ENCODE measurements at places on chromosomes 16 and 17.
A peak's percentile ranks its signal among the peaks of the same experiment; 100 is the strongest.

- no peak for DNase-seq
Observed at GRCh38 chr17:34892461-34893249, 68.6 kb downstream of the CCT6B start.

GRCh38 chr17:36884495-36885152, 52.7 kb upstream of the LHX1 start:
- DNase-seq: no peak

GRCh38 chr16:86353148-86353547, 157.2 kb upstream of the FOXF1 start:
- DNase-seq: no peak

DNA sequence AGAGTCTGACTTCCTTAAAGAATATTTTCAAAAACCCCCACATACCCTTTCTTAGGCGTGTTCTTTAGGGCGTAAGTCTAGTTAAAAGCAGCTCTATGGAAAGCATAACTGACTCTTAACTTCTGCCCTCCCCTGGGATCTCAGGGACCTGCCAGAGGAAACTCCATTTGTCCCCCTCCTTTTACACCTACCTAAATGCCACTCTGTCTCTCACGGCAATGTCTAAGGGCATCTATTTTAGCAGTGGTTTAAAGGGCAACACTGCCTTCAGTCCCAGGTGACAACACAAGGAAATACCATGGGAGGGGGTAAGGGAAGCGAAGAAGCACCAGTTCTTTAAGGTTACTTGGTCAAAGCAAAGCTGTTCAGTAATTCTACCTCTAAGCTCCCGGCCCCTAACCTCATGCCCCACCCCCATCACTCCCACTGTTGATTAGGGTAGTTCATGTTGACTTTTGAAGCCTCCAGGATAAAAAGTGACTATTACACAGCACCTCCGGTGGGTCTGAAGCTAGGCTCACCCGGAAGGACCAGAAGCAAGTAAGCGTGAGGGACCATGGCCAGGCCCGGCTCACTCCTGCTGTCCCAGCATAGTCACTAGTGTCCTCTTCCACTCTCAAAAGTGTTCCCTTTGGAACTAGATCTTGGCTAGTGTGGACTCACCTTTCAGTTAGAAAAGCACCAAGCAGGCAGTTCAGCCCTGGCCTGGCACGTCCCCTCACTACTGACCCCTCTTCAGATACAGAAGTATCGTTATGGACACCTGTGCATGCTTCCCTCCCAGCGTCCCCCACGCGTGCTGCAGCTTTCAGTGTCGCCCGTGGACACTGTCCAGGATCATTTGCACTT, 47.1 kb downstream of the CYTH1 start:
- DNase-seq: no peak

DNA sequence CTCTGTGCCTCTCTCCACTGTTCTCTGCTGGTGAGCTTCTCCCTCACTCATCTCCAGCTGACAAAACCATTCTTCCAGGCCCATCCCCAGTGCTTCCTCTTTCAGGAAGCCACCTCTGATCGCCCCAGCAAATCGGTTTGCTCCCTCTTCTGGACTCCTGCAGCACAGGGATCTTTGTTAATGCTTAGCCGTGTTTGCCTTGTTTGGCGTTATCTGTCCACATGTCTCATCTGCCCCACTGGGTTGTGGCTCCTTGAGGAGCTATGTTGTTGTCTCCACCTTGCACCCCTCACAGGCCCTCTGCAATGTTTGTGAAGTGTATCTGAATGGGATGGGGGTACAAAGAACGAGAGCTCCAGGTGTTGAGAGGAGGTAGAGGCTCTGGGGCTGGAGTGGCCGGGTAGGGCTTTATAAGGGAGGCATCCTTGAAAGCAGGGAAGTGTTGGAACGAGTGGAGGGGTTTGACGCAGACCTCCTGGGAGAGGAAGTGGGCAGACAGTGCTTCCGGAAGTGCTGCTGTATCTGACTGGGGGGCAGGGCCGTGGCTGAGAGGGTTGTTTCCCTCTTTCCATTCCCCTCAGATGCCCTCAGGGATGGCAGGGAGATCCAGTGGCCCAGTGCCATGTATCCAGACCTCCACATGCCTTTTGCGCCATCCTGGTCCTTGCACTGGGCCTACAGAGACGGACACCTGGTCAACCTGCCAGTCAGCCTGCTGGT, 27.8 kb downstream of the CASKIN2 start:
- DNase-seq: no peak

DNA sequence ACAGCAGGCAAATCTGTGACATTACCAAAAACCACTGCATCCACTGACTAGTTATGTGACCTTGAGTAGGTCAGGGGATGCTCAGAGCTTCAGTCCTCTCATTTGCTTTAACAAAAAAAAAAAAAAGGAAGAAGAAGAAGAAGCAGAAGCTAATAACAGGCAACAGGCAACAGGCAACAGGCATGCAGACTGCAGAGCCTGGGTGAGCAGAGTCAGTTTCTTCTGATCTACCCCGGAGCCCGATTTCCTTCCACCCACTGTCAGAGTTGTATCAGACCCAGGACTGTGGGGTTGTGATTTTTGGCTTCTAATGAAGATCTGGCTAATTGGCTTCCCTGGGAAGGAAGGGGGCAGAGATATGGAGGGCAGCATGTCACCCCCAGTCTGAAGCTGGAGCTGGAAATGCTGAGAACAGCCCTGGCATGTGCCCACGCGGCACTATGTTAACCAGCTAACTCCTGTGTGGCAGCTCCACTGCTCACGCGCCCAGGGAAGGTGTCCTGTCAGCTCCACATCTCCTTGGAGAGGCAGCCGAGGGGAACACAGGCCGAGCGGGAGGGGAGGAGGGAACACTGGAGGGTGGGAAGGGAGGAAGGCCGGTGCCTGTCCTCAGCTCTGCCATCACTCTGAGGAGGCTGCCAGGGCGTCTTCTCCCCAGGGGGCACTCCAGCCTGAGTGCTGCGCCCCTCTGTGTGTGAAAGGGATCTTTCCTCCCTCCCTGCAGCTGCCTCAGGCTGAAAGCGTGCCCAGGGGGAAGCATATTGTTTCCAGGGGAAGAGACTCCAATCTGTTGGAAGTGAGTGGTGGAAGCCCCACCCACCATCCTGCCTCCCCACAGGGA, 17.6 kb downstream of the SRCIN1 start:
- no peak for DNase-seq

GRCh38 chr16:53537626-53538025, 34.6 kb upstream of the AKTIP start:
- DNase-seq: no peak

- no peak for DNase-seq
Observed at GRCh38 chr17:80605326-80606066, 60.9 kb downstream of the RPTOR start.

- DNase-seq: no peak
Observed at GRCh38 chr17:41835214-41835799, 725 bp downstream of the NT5C3B start.

DNA sequence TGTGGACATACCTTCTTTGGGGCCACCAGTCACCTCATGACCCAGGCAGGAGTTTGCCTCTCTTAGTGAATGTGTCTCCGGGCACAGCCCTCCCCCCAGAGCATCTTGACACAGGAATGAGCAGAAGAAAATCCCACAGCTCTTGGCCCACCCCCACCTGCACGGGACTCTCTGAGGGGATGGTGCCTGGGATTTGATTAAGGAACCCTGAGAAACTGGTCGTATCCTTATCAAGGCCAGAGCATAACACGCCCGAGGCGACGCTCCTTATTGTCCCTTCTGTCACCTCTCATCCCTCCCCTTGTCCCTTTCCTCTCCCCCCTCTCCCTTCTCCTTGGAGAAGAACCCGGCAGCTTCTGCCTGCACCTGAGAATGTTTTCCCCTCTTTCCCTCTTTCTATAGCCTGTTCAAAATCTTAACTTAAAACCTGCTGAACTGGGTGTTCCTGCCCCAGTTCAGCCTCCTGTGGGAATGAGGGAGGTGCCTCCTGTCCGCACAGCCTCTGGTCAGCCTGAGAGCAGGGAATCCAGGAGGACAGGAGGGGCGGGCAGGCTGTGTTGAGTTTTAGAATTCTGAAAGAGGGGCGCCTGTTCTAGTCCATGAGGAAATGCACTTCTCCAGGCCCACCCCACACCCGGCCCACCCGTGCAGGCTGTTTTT, 140.7 kb upstream of the PLCG2 start:
- no peak for DNase-seq

- DNase-seq: peak; percentile 16
Observed at GRCh38 chr17:59963738-59964481, 630 bp downstream of the RNFT1 start.

DNA sequence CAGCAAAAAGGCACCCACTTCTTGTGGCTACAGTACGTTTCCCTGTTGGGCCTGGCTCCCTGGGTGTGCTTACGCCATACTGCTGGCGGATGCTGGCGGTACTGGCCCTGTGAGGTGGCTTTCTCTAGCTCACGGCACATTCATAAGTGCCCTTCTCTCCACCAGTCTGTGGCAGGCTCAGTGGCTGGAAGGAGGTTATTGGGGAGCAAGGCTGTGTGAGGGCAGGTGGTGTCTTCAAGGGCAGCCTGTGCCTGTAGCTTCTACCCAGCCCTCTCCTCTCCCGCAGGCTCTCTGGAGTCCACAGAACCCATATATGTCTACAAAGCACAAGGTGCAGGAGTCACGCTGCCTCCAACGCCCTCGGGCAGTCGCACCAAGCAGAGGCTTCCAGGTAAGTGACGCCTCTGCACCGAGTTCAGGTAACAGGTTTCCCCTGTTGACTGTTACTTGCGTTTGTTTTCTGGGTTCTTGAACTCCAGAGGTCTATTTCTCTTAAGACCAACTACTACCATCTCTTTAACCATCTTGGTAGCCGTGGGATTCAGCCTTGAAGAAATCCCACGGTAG, 20.6 kb downstream of the NTAN1 start:
- no peak for DNase-seq

DNA sequence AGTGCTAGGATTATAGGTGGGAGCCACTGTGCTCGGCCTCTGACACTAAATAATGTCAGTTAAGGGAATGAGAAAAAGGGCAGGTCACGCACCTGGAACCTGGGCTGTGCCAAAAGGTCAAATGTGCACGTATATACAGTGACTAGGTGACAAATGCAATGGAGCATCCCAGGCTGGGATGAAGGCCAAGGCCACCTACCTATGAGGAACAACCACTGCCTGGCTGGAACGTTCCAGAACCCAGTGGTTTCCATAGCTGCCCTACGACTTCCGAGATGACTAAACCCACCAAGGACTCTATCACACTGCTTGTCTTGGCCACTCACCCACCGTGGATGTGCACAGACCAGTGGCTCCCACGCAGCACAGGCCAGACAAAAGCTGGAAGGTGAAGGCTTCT, 16.1 kb downstream of the ZNF500 start:
- DNase-seq: no peak

DNA sequence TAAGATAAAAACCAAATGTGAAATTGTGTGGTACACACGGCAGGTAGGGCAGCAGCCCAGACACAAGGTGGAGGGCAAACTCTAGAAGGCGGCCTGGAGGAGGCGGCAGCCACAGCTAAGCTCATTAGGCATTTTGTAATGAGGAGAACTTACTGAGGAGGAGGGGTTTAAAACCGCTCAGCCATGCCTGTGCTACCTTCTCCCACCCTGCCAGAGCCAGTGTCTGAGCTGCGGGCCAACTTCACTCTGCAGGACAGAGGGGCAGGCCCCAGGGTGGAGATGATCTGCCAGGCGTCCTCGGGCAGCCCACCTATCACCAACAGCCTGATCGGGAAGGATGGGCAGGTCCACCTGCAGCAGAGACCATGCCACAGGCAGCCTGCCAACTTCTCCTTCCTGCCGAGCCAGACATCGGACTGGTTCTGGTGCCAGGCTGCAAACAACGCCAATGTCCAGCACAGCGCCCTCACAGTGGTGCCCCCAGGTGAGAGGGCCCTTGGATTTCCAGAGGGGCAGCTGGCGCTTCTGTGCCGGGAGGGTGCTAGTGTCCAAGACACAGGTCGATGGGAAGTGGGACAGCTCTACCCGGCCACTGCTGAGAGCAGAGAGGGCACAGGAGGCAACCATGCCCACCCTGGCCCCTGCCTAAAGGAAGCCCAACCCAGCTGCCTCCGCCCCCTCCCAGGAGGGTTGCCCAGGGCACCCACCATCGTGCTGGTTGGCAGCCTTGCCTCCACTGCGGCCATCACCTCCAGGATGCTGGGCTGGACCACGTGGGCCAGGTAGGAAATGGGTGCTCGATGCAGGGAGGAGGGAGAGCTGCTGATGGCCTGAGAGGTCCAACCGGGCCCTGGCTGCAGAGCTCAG, 4.3 kb upstream of the SYNGR2 start:
- DNase-seq: no peak

DNA sequence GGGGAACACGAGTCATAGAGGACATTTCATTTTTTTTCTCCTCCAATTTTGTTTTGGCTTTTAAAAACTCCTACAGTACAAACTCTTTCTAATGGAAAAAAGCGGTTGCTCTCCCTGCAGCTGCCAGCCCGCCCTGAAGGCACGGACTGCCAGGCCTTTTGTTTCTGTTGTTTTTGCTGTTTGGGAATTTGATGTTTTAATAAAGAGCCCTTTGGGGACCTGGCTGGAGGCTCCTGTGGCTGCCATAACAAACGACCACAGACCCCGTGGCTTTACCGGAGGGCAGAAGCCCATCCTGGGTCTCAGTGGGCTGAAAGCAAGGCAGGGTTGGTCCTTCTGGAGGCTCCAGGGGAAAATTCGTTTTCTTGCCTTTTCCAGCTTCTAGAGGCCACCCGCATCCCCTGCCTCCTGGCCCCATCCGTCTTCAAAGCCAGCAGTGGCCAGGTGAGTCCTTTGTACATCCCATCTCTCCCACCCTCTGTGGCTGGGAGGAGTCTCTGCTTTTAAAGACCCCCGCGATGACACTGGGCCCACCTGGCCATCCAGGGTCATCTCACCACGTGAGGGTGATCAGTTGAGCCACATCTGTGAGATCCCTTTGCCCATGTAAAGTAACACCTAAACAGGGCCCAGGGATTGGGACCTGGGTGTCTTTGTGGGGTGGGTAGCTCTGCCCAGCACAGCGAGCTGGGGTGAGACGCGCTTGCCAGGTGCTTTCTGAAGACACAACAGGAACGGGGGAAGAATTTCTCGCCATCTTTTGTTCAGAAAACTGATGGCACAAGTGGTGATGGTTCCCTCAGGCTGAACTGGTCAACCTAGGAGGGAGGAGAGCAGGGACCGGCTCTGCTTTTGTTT, 113.9 kb downstream of the BANP start:
- no peak for DNase-seq

- DNase-seq: no peak
Observed at GRCh38 chr17:55635253-55635914, 87.3 kb downstream of the TMEM100 start.

GRCh38 chr16:48523415-48524204, 86.4 kb downstream of the N4BP1 start:
- DNase-seq: no peak

DNA sequence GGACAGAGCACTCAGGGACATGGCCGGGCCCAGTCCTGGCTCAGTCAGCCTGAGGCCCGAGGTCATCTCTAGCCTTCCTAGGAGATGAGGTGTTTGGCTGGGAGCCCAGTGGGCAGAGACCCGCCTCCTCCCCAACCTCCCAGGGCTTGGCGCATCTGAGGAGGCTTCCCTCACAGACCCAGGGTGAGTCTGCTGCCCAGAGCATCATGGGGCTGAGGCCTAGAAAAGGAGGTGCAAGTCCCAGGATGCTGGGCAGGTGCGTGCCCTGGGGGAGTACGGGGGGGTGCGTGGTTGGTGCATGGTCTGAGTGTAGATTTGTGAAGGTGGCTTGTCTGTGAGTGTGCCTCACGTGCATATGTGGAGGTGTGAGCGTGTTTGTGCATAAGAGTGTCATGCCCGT, 4.7 kb downstream of the PDE6G start:
- DNase-seq: no peak
